ENCODE measurements at places on chromosomes 16 and 17. TPM values are rescaled to one million over a fixed set of nuclear protein-coding genes. Genes with fewer than 3 reads are reported as not detected.

Gene CDC42EP4
- total RNA-seq, result 60.1 TPM

Gene KNOP1
- total RNA-seq, result 39.2 TPM

Gene ACE
- 2.7 TPM for total RNA-seq

Gene RND2
- total RNA-seq, result 0.13 TPM

Gene C16orf89
- total RNA-seq, result not detected

Gene PDIA2
- total RNA-seq, result 0.15 TPM

Gene SLC16A5
- 23.0 TPM for total RNA-seq

Measured in A549 treated with AZD2906 at 1 μM for 4 hours (cell line).